RKO (cell line): ENCODE measurements at places on chromosomes 11 and 22.

- DNase-seq = no peak
These were observed 72.4 kb upstream of the ISX start for GRCh38 chr22:34993548-34993947.

- no peak for DNase-seq
These were observed 1291.0 kb downstream of the LRRC4C start for GRCh38 chr11:40168414-40168813.

- DNase-seq = no peak
These were observed 63.6 kb downstream of the THAP12 start for GRCh38 chr11:76317296-76317695.

- DNase-seq = no peak
These were observed 333.7 kb downstream of the FAT3 start for GRCh38 chr11:92558323-92558722.

- DNase-seq = no peak
These were observed 18.8 kb upstream of the CDKN1C start for GRCh38 chr11:2904153-2905052.

- peak; percentile 25 for DNase-seq
These were observed 1.5 kb downstream of the MAFF start for GRCh38 chr22:38203090-38203810.

DNA sequence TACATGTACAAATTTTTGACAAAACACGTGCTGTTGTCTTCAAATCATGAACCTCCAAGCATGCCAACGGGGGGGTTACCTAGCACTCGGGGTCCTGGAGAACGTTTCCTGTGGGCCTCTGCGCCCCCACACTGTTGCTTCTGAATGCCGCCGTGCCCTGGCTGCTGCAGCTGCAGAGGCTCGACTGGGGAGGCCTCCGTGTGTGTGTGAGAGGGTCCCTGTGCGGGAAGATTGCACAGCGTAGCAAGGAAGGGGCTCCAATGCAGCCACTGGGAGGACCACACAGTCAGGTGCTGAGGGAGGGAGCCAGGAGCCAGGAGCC is 1322.2 kb downstream of the TBC1D22A start:
- DNase-seq = no peak

- no peak for DNase-seq
These were observed 46.6 kb upstream of the MMP7 start for GRCh38 chr11:102577182-102577581.
